ENCODE measurements at places on chromosomes 1 and 21.

DNA sequence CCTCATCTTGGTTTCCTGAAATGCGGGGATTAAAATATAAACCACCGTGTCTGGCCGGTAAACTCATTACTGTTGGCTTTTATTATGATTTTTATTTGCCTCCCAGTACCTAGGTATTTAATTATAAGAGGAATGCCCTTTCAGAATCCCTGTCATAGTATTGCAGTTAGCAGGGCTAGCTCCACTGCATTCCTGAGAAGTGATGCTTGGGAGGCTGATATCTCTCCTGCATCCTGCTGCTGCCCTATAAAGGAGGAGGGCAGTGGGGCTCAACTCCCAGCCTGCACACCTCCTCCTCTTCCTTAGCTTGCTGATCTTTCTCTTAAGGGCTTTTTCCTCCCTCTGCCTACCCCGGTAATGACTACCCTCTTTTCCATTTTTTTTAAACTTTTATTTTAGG is 19.9 kb upstream of the DISC1 start:
- no peak for DNase-seq

GRCh38 chr1:72435025-72435424 is 152.7 kb upstream of the NEGR1 start:
- no peak for DNase-seq

DNA sequence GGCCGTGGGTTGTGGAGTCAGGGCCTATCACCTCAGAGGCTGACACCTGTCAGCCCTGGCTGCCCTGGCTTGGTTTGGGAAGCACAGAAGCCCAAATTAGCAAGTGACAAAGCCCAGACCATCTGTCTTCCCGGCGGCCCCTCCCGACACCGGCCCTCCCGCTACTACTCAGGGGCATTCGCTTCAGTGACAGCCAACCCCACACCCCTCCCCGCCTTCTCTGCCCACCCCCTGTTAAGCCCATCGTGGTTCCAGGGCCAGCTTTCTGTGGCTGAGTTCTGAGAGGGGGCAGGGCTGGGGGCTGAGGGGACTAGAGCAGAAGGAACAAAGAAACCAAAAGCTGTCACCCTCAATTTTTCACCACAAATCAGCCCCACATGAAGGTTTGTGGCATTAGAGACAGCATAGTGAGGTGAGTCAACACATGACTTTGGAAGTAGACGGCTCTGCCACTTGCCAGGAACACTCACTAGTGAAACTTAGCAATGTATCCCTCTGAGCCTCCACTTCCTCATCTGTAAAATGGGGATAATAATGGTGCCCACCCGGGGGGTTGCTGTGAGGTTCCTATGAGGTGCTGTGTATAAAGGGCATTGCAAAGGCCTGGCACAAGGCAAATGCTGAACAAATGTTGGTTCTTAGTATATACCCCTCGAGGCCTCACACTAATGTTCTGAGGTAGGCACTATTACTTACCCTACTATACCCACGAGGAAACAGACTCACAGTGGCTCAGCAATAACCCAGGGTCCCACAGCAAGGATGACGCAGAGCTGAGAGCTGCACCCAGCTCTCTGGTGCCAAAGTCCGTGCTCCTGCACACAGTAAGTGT is 5.2 kb upstream of the TNNI1 start:
- DNase-seq, result no peak

- DNase-seq, result no peak
Measured at GRCh38 chr1:1539310-1540089, 924 bp downstream of the TMEM240 start.

GRCh38 chr1:218492874-218493273 is 147.7 kb downstream of the TGFB2 start:
- no peak for DNase-seq

GRCh38 chr1:168343566-168343965 is 62.9 kb downstream of the TBX19 start:
- DNase-seq, result no peak

- DNase-seq, result no peak
Measured at GRCh38 chr1:215064327-215064726, 18.2 kb upstream of the KCNK2 start.

GRCh38 chr1:10594595-10595223 is 120.0 kb downstream of the PEX14 start:
- no peak for DNase-seq

GRCh38 chr1:206898089-206898914 is 1.1 kb downstream of the IL24 start:
- DNase-seq, result no peak

- DNase-seq, result no peak
Measured at GRCh38 chr1:1482856-1483255, 11.3 kb downstream of the ATAD3B start.

DNA sequence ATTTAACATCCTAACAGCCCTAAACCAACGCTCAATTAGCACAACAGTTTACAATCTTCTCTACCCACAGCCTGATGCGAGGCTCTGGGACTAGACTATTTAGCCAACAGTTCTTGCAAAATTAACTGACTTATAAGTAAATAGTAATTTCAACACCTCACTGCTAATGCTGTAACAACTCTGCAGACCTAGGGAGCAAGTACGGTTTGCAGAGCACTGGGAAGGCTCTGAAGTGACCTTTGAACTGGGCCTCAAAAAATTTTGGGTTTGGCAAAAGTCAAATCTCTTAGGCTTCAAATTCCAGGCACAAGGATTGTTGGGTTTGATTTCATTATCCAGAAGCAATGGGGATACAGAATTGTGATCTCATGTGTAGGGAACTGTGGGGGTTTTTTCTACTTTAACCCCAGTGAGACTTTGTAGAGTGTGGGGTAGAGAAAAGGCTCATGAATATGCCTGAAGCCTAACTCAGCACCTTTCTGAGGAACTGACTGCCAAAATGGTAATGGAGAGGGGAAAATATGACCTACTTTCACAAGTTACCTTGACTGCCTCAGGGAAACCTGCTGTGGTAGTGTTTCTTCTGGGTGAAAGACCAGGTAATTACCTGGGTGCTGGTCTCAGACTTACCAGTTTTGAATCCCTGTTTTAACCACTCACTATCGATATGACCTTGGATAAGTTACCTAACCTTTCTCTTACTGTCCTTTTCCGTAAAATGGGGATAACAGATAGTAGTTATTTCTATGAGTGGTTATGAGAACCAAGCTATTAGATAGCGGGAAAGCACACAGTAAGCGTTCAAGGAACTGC is 889 bp upstream of the TXLNA start:
- no peak for DNase-seq

GRCh38 chr1:91383456-91383855 is 21.2 kb downstream of the HFM1 start:
- DNase-seq, result no peak

DNA sequence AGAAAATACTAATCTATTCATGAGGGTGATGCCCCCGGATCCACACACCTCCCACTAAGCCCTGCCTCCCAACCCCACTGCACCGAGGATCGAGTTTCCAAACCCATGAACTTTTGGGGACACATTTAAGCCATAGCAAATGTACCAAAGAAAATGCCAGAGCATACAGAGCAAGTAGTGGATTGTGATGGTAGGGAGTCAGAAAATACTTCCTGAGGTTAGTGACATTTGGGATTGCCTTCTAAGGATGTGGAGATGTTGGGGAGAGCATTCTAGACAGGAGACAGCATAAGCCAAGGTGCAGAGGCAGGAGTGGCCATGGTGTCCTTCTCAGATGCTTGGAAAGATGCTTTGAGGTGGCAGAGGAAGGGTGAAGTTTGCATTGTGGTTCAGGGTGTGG is 32.2 kb downstream of the ANGEL2 start:
- no peak for DNase-seq

DNA sequence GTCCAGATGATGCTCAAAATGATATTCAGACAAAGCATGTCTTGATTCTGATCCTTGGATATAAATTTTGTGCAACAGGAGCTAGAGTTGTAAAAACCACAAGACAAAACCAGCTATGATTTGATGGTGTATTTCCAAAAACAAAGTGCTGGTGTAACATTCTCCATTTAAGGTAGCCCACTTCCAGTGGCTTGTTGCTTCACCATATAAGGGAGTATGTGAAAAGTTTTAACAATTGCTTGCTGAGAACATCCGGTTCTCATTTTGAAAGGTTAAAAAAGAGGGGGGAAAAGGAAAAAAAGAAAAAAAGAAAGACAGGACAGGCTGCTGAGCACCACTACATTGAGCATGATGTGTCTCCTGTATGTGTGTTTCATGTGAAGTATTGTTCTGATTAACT is 123.6 kb downstream of the MACF1 start:
- peak; percentile 34 for DNase-seq

DNA sequence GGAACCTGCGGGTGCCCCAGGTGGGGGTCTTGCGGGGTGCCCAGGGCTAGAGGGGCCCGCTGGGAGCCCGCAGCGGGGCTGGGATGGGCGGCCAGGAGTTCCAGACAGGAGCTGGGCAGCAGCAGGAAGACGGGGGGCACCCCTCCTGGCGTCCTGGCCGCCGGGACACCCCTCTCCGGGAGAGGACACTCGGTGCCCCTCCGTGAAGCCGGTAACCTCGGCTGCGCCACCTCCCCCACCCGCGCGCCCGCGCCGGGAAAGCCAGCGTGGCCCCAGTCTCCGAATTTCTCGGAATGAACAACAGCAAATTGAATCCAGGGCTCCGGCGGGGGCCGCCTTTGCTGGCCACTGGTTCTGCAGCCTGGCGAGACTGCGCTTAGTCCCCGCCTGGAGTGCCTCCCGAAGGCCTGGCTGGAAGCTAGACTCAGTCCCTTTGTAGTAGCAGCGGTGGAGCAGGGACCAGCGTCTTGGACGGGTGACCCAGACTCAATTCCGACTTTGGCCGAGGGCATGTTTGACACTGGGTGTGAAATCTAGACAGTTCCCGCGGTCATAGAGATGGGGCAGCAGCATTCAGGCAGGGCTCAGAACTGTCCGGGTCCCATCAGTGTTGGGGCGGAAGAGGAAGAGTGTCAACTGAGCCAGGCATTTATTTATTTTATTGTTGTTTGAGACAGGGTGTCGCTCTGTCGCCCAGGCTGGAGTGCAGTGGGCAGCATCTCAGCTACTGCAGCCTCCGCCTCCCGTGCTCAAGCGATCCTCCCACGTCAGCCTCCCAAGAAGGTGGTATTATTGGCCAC is 773 bp downstream of the IFNGR2 start:
- DNase-seq, result no peak

DNA sequence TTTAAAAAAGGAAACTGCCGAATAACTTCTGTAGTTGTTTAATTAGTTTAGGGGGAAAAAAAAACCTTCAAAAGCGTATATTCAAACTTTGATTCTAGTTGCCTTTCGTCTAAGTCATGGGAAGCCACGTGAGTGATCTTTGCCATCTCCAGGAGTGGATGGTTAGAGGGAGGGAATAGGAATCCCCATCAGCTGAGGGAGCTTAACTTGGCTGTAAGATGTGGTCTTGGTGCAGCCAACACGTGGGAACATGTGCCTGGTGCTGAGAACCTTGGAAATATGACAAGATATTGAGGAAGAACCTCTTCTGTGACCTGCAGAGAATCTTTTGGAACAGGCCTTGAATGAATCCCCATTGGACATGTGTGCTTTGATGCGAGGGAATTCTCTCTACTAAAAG is 1.7 kb downstream of the BACE2 start:
- no peak for DNase-seq

DNA sequence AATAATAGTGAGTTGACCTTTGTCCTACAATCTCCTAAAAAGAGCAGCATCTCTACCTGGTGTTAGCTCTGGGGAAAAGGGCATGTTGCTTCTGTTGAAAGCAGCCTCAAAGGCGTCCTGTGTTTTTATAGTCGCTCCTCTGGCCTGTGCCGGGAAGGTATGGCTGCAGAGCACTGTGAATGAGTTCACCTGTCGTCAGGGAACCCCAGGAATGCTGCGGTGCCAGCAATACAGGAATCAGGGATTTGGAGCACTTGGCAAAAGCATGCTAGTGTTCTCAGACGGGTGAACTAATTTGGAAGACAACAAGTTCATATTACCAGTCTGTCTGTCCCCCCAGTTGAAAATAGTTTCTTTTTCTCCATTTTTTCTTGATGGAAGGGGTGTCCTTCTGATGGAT is 60.3 kb upstream of the PGD start:
- DNase-seq, result no peak

DNA sequence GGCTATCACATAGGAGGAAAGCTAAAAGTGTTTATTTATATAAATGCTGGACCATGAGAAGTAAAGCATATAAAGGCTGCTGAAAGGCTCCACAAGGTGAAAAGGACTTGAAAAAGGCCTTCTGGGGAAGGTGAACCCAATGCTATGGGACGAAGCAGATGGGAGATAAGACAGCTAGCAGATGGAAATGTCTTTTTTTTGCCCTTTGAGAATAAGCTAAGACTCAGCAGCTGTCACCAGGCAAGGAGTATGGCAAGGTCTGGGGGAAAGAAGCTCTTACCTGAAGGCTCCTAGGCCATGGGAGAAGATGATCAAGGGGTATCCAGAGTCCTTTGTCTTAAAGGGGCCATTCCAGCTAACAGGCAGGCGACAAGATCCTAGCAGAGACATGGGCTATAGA is 9.9 kb downstream of the PAFAH2 start:
- no peak for DNase-seq

DNA sequence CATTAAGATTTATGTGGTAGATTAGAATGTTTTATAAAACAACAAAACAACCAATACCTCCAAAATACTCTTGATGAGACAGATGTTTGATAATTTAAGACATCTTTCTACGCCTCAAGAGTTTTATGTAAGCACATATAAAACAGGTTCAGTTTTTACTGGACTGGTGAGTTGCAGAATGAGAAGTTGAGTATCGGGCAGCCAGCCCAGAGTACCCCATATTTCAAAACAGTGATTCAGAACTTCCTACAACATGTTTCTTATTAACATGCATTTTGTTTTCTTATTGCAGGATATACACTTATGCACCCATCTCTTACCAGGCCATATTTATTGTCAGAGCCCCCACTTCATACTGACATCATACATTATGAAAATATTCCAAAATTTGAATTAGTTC is 91.4 kb upstream of the RAVER2 start:
- no peak for DNase-seq

DNA sequence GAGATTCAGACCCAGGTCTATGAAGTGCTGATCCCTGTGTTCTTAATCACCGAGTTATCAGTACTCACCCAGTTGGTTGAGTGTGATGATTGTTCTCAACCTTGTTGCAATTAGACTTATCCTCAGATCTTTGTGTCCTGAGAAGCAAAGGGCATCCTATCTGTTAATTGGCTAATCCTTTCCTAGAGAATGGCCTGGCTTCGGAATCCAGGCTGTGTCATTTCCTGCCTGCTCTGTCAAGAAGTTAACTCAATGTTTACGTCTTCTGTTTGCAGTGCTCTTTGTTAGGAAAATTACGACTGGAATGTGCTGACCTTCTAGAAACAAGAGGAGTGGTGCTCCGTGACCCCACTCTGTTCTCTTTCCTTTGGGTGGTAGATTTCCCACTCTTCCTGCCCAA is 14.7 kb downstream of the GAS5 start:
- no peak for DNase-seq

DNA sequence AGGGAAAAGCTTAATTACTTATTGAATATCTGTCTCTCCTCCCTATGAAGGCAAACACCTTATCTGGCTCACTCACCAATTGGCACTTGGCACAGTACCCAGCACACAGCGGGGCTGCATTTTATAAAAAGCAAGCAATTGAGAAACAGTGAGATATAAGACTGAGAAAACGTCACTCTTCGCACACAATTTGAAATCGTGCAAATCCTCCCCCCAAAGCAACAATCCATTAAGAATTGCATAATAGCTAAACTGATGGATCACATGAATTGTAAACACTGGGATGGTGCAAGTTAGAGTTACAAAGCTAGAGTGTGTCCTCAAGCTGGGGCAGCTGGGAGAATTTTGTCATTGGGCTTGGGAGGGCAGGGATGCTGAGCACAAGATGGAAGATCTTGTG is 27.1 kb downstream of the PRDX6 start:
- no peak for DNase-seq

GRCh38 chr1:118767971-118768370 is 220.2 kb downstream of the TBX15 start:
- no peak for DNase-seq

- DNase-seq, result no peak
Measured at GRCh38 chr21:44436111-44436611, 19.1 kb upstream of the LRRC3 start.
